ENCODE measurements at places on chromosomes 6 and 20.

- DNase-seq, result no peak
These were observed 249.8 kb downstream of the GMDS start for GRCh38 chr6:1995636-1996035.

GRCh38 chr6:27474672-27475071, 1.8 kb upstream of the ZNF184 start:
- DNase-seq, result no peak

GRCh38 chr6:44044154-44044539, 83.1 kb downstream of the MRPL14 start:
- no peak for DNase-seq

DNA sequence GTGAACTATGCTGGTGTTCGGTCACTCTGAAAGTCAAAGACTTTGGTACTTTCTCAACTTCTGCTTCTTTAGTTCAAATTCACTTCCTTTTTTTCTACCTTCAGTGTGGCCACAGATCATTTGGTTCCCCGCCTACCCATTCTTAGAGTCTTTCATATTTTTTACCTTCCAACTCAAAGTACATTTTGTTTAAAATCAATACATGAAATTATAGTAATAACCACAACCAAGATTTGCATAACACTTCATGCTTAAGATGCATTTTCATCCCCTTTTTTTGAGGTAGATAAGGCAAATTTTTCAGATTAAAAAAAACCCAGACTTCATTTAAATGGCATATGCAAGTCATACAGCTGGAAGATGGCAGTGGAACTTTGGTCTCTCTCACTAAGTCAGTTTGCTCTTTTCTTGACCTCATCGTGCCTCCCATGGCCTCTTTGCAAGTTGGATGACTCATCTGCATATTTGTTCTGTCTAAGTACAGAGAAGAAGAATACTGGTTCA, 11.9 kb upstream of the CNR1 start:
- no peak for DNase-seq

GRCh38 chr20:8777911-8778310, 291.0 kb upstream of the PLCB4 start:
- DNase-seq, result no peak

DNA sequence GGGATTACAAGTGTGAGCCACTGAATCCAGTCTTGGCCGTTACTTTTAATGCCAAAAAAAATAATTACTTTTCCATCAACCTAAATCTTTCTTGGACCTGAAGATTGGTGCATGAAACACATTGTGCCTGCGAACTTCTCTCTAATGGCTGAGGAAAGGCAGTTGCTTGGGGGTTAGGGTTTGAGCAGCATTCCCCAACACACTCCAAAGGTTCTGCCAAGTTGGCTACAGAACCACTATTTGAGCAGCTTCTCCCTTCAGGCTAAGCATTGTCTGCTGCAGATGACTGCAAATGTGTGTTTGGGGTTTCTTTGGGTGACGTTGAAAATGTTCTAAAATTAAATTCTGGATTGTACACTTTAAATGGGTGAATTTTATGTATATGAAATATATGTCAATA, 6.3 kb upstream of the LBP start:
- DNase-seq, result no peak

- DNase-seq, result no peak
These were observed 8.0 kb downstream of the TGM2 start for GRCh38 chr20:38156888-38157634.

- no peak for DNase-seq
These were observed 733.9 kb upstream of the CHD6 start for GRCh38 chr20:42352096-42352495.

DNA sequence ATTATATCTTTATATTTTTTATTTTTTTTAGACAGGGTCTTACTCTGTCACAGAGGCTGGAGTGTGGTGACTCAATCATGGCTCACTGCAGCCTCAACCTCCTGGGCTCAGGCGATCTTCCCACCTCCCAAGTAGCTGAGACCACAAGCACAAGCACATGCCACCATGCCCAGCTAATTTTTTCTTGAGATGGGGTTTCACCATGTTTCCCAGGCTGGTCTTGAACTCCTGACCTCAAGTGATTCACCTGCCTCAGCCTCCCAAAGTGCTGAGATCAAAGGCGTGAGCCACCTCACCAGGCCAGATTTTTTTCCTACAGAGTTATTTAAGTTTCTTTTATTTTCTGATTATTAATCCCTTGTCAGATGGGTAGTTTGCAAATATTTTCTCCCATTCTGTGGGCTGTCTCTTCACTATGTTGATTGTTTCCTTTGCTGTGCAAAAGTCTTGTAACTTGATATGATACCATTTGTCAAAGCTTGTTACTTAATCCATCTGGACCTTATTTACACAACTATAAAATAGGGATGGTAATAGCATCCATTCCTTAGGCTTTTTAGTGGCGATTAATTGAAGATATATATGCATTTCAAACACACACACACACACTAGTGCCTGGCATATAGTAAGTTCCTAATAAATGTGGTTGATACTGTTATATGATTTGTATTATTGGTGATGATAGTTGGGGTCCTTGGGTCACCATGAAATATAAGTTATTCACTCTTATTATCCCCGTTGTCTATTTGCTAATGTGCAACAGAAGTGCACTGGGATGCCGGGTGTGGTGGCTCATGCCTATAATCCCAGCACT, 187.1 kb downstream of the BCAS1 start:
- DNase-seq, result no peak

- no peak for DNase-seq
These were observed 335.3 kb upstream of the NRSN1 start for GRCh38 chr6:23790756-23791155.

GRCh38 chr20:6868861-6869260, 101.4 kb downstream of the BMP2 start:
- no peak for DNase-seq

- peak; percentile 20 for DNase-seq
These were observed 29.2 kb downstream of the TFEB start for GRCh38 chr6:41705996-41706835.

- no peak for DNase-seq
These were observed 31.3 kb upstream of the TRDN start for GRCh38 chr6:123668063-123668462.

GRCh38 chr6:69026715-69027114, 391.6 kb downstream of the ADGRB3 start:
- DNase-seq, result no peak

GRCh38 chr6:41231246-41231645, 3.1 kb downstream of the TREML4 start:
- DNase-seq, result no peak

DNA sequence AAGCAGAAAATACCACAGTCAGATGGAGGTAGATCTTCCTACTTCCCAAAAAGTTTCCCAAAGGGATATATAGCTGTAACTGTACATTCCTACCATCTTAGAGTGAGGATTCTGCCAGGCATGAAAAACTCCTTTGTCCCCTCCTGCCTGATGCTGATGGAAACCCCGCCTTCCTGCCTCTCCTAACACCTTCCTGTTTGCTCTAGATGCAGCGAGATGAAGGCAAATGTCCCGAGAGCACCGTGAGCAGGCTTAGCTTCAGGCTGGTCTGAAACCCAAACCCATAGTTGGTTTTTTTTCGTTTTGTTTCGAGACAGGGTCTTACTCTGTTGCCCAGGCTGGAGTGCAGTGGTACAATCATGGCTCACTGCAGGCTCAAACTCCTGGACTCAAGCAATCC, 55.6 kb downstream of the MYB start:
- no peak for DNase-seq

DNA sequence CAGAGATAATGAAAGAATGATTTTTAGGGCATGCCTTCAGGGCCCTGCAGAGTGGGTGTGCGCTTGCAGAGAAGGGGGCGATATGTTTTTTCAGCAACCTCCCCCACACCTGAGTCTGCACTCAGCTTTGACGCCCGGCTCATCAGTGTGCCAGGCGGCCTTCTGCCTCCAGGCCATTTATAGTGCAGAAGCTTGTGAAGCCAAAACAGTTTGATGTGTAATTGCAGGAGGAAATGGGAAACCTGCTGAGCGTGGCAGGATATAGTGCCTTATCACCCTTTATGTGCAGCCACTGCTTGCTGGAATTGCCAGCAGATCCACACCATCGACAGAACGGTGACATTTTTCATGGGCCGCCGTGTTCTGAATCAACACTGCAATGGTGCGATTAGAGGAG, 178.2 kb downstream of the CDH4 start:
- no peak for DNase-seq

DNA sequence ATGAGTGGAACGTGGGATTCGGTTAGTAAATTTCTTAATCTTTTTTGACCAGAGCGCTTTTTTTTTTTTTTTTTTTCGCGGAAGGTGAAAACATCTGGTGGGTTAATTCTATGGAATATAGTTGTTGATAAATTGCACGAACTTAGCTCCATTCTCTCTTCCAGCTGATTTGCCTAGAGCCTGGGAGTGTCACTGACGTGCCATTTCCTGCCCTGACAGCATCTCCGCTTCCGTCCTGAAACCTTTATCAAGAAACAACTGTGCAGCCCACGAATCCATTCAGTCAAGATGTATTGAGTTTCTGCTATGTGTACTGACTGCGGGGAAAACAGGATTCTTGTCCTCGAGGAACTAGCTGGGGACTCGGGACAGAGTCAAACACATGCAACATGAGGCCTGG, 59.5 kb upstream of the TGM3 start:
- DNase-seq, result no peak

GRCh38 chr6:54335871-54336270, 27.6 kb downstream of the TINAG start:
- no peak for DNase-seq

- DNase-seq, result no peak
These were observed 29.7 kb downstream of the MTRES1 start for GRCh38 chr6:107057679-107058078.

GRCh38 chr6:39128106-39128505, 13.1 kb upstream of the SAYSD1 start:
- no peak for DNase-seq

- DNase-seq, result no peak
These were observed 204.5 kb downstream of the ERMARD start for GRCh38 chr6:169955731-169956437.

DNA sequence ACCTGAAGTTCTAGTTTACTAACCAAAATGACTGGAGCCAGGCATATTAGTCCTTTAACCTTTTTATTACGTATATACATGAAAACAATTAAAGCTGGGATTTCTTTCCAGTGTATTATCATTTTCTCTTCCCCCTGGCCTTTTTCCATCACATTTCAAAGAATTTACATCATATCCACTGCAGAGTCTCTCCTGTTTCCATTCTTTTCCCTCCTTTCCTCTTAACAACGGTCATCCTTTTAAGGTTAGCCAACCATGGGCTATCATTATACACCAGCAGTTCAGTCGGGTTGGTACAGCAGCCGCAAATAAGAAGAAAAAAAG, 104.6 kb downstream of the TFAP2A start:
- no peak for DNase-seq

DNA sequence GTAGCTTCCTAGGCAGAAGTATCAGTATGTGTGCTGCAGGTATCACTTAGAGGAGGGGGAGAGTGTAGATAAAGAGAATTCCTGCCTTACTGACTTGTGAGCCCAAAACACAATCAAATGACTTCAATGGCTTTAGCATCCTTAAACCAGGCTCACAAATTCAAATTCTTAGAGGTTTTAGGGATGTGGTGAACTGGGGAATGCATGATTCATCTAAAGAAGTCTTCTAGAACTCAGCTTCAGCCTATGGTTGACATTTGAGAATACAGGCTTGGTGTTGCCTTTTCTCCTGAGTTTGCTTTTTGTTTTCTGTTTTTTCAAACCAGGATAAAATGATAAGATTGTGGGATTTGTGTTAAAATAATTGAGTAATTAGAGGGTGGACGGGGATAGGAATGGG, 14.4 kb downstream of the SNRPC start:
- no peak for DNase-seq

DNA sequence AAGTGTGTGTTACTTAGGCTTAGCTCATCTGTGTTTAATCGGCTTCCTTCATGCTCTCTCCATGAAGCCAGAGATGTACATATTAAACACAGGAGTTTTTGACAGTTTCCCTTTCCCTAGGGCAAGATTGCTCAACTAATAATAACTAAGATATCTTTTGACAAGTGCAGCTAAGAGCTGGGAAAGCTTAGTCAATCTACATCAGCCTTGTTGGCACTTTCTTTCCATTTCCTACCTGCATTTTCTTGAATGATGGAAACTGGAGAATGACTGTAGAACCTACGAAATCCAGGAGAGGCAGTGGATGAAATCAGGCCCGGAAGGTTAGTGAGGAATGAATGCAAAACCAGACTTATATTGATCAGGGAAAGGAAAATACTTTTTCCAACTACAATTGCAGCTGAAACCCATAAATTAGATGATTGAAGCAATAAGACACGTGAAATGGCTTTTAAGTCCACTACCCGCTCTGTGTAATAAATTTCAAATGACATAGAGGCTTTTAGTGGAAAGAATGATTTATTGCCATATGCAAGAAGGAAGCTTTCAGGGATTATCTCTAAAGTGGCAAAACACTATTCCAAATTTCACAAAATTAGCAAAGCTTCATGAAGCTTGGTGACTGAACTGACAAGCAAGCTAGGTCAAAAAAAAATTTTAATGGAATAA, 237.2 kb upstream of the ID4 start:
- no peak for DNase-seq

DNA sequence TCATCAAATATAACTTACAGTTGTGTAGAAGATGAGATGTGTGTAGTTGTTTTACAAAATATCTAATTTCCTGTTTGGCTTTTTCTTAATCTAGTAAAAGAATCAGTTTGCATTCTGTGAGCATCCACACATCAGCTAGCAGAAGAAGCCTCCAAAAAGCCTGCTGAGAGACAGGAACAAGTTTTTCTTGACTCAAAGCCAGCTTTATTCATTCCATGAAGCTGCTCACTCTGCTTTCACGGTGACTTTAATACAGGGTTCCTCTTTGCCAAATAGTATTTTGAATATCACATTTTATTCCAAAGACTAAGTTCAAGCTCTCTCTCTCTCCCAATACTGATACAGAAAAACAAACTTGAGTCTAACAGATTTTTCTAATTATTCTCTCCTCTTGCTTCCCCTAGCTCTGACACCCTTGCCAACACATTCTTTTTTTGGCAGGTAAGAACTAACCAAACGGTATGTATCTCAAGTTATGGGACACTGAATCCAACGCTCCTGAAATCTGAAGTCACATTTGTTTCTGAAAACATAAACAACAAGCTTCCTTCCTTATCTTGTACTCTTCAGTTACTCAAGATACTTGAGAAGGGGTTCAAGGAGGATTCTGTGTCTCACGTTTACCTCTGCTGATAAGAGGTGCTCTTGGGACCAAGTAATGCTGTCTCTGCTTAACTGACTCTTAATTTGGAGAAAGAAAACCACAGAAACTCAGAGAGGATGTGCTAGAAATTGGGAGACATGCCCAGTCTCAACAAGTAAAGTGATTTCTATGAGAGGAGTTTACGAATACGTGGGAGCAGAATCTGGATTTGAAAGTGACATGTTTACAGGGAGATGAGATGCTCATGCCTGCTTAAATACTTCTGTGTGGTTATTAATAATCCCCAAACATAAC, 184.2 kb upstream of the SPTLC3 start:
- no peak for DNase-seq

- no peak for DNase-seq
These were observed 50.8 kb downstream of the FAM50B start for GRCh38 chr6:3899970-3900439.

- no peak for DNase-seq
These were observed 10.0 kb upstream of the CD93 start for GRCh38 chr20:23096097-23096496.

- no peak for DNase-seq
These were observed 70.0 kb downstream of the FAM120B start for GRCh38 chr6:170376386-170377043.
